Activated CD4-positive, alpha-beta memory T cell treated with anti-CD3 and anti-CD28 coated beads, Interleukin-2, amount 10 ng/mL, durations not matched to agents 7 days and 5 days (primary cell): ENCODE measurements at places on chromosomes 6 and 20. TPM values are rescaled to one million over a fixed set of nuclear protein-coding genes. Genes with fewer than 3 reads are reported as not detected.

SOX18 gene
- total RNA-seq = 0.25 TPM

GPX5 gene
- total RNA-seq = not detected

OR2H2 gene
- not detected for total RNA-seq

RIN2 gene
- not detected for total RNA-seq

MGME1 gene
- total RNA-seq = 53.9 TPM

LY6G6C gene
- not detected for total RNA-seq

SYCP2L gene
- not detected for total RNA-seq

SLC24A3 gene
- not detected for total RNA-seq

SCRT2 gene
- total RNA-seq = not detected

UST gene
- total RNA-seq = 0.93 TPM

DEFB118 gene
- not detected for total RNA-seq

LTB gene
- 1,185 TPM for total RNA-seq

CPNE5 gene
- total RNA-seq = 4.0 TPM

RTEL1 gene
- 29.2 TPM for total RNA-seq

TAF11 gene
- 27.4 TPM for total RNA-seq

MCCD1 gene
- not detected for total RNA-seq

PNRC1 gene
- 130 TPM for total RNA-seq

PMEPA1 gene
- total RNA-seq = 0.76 TPM

PRDM1 gene
- total RNA-seq = 115 TPM

SAMD3 gene
- total RNA-seq = 70.5 TPM

LCA5 gene
- total RNA-seq = 0.10 TPM

BCAS1 gene
- total RNA-seq = not detected

NRSN1 gene
- not detected for total RNA-seq

TRIM31 gene
- not detected for total RNA-seq

HLA-F gene
- total RNA-seq = 346 TPM

HEBP2 gene
- total RNA-seq = 70.3 TPM

IL17F gene
- 12.6 TPM for total RNA-seq

BMP2 gene
- not detected for total RNA-seq

MYB gene
- 30.3 TPM for total RNA-seq

MUC22 gene
- not detected for total RNA-seq

GGTLC1 gene
- not detected for total RNA-seq

C20orf204 gene
- total RNA-seq = 7.2 TPM

SPAG4 gene
- total RNA-seq = 6.5 TPM

GABRR1 gene
- not detected for total RNA-seq

MLIP gene
- total RNA-seq = not detected
